ENCODE measurements at places on chromosomes 4 and X.

- no peak for DNase-seq
Observed at GRCh38 chrX:115147220-115147619, 42.0 kb upstream of the RBMXL3 start.

DNA sequence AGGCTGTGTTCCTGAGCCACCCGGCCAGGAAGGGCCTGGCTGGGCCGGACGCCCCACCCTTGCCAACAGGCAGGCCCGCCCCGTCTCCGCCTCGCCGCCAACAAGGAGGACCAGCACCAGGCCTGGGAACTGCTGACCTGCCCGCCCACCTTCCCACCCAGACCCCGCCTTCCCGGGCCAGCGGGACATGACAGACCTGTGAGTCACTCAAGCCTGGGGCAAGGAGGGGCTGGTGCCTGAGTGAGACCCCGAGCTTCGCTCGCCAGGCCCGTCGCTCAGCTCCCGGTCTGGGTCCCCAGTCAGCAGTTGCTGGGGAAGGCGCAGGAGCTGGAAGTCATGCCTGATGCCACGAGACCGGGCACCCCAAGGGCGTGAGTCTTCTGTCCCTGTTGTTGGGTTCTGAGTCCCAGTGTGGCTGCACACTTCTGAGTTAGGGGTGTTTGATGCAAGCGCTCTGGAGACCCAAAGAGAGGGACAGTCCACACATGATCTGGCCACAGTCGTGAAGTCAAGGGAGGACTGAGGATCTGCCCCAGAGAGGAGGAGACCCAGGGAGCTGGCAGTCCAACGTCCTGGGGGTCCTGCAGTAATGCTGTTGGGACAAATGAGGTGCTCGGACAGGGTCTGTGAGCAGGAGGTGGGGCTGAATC is at the start of gene DNASE1L1:
TSS of gene DNASE1L1 (minus strand) at position 33 of the 650 bp plus-strand sequence. CDS start 3,686 bp downstream, outside the sequence.
- DNase-seq: no peak

DNA sequence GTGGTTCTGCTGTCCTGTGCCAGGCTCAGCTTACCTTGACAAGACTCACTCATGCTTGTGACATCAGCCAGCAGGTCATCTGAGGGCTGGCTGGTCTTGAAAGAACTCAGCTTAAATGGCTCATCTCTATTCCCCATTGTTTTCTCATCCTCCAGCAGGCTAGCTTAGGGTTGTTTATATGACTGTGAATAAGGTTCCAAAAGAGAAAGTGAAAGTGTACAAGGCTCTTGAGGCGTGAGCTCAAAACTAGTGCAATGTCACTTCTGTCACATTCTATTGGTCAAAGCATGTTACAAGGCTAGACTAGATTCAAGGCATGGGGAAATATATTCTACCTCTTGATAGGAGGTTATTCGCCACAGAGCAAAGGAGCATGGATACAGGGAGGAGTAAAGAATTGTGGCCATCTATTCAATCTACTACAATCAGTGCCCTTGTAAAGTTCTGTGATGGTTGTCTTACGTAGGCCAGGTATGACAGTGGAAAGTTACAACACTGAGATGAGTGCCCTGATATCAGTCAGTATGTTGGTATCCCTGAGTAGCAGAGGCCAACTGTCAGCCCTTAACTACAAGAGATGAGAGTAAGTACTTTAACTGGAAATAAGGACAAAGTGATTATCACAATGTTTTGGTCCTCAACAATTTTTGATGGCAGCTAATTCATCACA is 19.8 kb upstream of the TMLHE start:
- DNase-seq: no peak

DNA sequence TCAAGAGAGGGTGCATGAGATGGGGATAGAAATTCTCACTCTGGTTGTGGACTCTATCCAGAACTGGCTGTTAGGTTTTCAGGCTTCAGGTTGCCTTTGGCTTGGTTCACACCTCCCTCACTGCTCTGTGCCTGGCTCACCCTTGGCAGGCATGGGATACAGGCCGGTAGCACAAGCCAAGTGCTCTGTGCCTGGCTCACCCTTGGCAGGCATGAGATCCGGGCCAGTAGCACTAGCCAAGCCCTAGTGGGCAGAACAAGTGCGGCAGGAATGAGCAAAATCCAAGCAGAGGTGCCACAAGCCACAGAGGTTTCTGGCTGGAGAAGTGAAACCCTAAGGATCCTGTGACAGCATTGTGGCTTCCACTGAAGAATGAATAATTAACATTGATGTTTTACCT is 1642.3 kb downstream of the C4orf33 start:
- no peak for DNase-seq

- DNase-seq: no peak
Observed at GRCh38 chr4:123478859-123479345, 82.3 kb downstream of the SPRY1 start.

DNA sequence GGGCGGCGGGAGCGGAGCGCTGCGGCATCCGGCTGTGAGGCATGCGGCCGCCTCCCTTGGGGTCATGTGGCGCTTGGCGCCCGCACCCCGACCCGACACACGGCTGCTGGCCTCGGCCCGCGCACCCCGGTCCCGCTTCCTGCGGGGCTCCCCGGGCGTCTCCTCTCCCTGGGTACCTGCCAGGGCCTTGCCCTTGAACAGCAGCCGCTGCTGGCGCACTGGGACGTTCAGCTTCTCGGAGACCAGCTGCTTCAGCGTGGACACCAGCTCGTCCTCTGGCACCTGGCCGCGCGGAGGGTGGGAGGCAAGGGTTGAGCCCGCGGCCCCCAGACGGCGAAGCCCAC is 391 bp downstream of the UBL4A start:
- no peak for DNase-seq

GRCh38 chrX:41877167-41877566 is 46.2 kb downstream of the CASK start:
- no peak for DNase-seq

GRCh38 chr4:94453391-94453963 is 1.7 kb downstream of the PDLIM5 start:
- DNase-seq: no peak

GRCh38 chr4:121376097-121376496 is 4.7 kb downstream of the QRFPR start:
- no peak for DNase-seq

DNA sequence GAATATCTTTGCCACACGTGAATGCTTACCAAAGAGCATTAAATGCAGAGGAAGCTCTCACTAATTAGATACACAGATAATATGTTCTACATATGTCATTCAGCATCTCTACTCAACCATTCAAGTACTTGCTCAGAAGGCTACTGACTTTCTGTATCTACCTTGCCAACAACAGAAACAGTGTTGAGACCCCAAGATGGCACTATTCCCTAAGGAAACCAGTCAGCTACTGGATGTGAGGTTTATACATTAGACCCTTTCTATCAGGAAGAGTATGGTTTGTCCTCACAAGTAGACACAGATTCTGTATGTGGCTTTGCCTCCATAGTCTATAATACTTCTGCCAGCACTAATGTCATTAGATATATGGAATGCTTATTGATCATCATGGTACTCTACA is 443.9 kb upstream of the INTU start:
- no peak for DNase-seq

- no peak for DNase-seq
Observed at GRCh38 chrX:119760026-119760877, 1.9 kb downstream of the SOWAHD start.

DNA sequence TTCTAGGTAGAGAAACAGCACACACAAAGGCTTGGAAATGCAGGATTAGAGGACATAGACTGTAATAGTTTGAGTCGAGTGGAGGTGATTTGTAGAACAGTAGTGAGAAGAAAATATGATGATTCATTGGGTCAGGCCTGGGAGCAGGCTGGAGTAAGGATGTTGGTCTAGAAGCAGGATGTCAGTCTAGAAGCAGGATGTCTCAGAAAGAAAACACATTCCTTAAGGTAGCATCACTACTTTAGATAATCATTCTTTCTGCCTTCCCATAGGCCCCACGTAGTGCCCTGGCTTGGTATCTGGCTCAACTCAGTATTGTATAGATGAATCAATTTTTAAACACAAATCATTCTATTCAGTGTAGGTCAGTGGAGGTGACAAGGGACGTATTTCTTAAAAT is 11.2 kb upstream of the DACH2 start:
- no peak for DNase-seq

- no peak for DNase-seq
Observed at GRCh38 chrX:101462892-101463291, 22.4 kb upstream of the ARMCX4 start.

DNA sequence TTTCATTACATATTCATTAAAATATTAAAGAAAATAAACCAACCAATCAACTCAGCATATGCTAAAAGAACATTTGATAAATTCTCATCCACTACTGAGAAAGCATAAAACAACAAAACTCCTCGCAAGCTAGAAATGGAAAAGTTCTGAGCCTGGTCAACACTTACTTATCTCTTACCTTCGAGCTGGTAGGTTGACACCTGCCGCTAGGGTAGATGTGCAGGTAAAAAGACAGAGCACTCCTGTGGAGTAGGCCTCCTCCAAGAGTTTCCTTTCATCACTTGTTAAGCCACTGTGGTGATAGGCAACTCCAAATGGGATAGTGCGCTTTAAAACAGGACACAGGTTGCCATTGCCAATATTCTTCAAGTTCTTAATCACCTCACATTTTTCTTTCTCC is 18.9 kb downstream of the HELQ start:
- no peak for DNase-seq

- no peak for DNase-seq
Observed at GRCh38 chrX:146346102-146346501, 463.5 kb upstream of the CXorf51B start.

GRCh38 chr4:176031922-176032321 is 33.7 kb upstream of the WDR17 start:
- no peak for DNase-seq

- DNase-seq: no peak
Observed at GRCh38 chrX:120334603-120335002, 23.3 kb upstream of the TMEM255A start.

DNA sequence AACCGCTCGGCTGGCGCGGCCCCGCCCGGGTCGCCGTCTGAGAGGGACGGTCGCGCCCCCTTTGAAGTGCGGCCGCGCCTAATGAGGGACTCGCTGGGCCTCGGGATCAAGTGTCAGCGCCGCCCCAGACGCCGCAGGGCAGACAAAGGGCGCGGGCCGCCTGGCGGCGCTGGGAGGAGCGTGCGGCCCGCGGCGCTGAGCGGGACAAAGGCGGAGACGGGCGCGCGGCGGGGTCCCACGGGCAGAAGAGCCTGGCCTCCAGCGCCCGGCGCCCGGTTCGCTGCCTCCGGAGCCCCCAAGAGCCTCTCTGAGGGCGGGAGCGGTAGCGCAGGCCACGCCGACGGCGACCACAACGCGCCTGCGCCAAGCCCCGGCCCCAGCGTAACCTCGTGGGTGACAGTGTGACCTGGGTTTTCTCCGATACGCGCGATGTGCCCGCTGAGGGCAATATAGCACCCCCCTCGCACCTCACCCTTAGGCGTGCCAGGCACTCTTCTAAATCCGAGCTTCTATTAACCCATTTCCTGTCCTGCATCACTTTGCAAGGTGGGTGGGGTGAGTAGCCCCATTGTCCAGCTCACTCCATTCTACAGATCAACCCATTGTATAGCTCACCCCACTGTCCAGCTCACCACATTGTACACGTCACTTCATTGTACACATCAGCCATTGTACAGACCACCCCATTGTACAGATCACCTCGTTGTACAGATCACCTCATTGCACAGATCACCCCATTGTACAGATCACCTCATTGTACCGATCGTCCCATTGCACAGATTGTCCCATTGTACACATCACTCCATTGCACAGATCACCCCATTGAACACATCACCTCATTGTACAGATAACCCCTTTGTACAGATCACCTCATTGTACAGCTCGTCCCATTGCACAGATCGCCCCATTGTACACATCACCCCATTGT is 33.7 kb upstream of the STX18 start:
- DNase-seq: peak; percentile 61

DNA sequence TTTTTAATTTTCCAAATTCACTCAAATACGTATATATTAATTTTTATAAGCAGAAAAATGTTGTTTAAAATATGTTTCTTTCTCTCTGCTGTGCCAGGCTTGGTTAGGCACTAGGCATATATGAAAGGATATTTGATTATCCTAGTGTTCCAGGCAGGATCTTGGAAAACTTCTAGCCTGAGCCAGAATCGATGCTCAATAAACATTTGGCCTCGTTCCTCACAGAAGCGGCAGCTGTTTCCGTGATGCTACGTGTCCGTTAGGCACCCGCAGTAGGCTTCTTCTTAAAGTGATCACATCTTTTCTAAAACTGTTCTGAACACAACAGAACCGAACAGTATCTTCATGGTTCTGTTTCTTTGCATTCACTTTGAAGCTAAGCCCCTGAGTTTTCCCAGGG is 50.1 kb upstream of the CRMP1 start:
- no peak for DNase-seq

GRCh38 chr4:8739317-8739716 is 132.3 kb downstream of the HMX1 start:
- no peak for DNase-seq

- no peak for DNase-seq
Observed at GRCh38 chr4:13970349-13970748, 342.8 kb upstream of the BOD1L1 start.

DNA sequence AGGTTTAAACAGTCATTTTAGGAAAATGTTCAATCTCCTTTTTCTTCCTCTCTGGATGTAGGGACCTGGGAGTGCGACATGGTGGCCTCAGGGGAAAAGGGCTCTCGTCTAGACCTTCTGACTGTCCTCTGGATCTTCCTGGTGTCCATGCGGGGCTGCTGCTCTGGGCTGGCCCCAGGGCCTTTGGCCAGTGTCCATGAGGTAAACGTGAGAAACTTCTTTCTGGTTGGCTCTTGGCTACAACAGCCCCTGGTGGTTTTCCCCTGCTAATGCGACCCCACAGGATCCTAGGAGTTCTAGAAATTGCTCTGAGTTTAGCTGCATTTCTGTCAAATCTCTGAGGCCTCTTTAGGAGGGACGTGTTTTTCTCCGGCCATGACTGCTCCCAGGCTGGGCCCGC is 85.7 kb downstream of the MFAP3L start:
- DNase-seq: no peak

GRCh38 chr4:72896515-72896914 is 173.0 kb downstream of the COX18 start:
- no peak for DNase-seq

DNA sequence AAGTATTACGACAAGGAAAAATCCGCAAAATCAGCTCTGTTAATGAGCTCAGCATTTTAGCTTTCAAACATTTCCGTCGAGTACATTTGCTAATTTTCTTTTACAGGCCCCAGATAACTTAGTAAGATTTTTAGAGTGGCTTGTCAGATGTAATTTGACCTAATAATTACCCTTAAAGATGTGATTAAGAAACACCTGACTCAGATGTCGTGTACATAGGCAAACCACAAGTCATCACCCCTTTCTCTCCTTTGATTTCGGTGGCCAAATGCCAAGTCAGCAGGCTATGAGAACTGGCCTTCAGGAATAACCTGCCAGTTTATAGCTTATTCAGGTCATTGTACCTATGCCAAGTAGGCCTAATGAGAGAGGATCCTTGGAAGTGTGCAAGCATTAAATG is 369.6 kb downstream of the PCDH7 start:
- DNase-seq: no peak

GRCh38 chr4:164779811-164780216 is 25.9 kb downstream of the SMIM31 start:
- no peak for DNase-seq

GRCh38 chrX:150768580-150769190 is 75.5 kb downstream of the MTMR1 start:
- DNase-seq: no peak

- no peak for DNase-seq
Observed at GRCh38 chr4:175930471-175930870, 118.4 kb upstream of the GPM6A start.
